Kidney epithelial cell (primary cell): ENCODE measurements at places on chromosomes 11 and 22.

GRCh38 chr22:27399161-27399560 is 402.4 kb downstream of the MN1 start:
- no peak for DNase-seq

DNA sequence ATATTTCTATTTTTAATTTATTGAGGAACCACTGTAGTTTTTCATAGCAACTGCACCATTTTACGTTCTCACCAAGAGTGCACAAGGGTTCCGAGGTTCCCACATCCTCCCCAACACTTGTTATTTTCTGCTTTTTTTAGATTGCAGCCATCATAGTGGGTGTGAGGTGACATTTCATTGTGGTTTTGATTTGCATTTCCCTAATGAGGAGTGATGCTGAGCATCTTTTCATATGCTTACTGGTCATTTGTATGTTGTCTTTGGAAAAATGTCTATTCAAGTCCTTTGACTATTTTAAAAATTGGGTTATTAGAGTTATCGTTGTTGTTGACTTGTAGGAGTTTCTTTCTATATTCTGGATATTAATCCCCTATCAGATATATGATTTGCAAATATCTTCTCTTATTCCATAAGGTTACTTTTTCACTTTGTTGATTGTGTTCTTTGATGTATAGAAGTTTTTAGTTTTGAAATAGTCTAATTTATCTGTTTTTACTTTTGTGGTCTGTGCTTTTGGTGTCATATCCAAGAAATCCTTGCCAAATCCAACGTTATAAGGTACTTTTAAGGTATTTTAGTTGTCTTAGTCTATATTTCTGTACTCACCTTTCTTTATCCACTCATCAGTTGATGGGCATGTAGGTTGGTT is 9.0 kb downstream of the NEAT1 start:
- DNase-seq: no peak

GRCh38 chr22:38042488-38042790 is 14.8 kb upstream of the PICK1 start:
- no peak for DNase-seq

DNA sequence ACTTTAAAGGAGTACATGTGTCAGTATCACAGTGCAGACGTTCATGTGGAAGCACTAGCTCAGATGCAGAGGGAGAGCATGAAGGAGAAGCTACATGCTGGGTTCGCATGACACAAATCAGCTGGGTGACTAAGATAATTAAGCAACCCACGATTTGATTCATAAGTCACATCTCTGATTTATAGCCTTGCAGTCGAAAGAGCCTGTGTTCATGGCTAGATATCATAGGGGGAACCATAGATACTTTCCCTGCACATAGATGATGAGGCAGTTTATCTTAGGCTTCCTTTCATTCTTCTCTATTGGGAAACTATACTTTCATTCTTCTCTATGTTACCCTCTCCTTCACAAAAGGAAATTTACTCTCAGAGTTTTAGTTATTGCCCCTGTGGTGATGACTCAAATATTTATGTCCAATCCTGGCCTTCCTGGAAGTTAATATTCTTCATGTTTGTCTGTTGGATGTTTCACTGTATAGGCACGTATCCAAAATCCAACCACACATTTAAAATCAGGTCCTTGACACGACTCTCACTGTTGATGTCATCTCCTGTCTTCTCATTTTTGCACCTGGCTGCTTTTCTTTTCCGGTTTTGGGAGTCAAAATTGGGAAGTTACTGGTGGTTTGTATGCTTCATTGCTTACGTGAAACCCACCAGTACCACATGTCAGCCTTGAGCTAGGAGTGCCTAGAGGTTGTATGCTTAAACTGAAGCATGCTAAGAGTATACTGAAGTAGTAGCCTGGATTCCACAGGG is 56.3 kb upstream of the SLC5A12 start:
- DNase-seq: peak; percentile 18

DNA sequence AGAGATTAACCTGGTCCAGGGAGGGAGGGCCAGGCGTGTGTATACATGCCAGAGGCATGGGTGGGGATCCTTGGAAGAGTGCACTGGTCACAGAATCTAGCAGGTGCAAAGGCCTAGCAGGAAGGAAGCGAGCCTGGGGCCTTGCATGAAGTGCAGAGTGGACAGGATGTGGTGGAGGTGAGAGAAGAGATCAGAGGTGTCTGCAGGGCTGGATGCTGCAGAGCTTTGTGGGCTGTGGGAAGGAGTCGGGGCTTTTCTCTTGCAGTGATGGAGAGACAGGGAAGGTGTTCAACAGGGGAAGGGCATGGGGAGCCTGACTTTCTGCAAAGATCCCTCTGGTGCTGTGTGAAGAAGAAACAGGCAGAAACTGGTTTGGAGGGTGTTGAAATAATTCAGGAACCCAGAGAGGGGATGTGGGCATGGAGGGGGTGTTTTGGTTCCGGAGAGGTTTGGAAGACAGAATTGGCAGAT is 2.5 kb upstream of the TPST2 start:
- DNase-seq: no peak

GRCh38 chr11:112106070-112106469 is 19.4 kb downstream of the SDHD start:
- no peak for DNase-seq

DNA sequence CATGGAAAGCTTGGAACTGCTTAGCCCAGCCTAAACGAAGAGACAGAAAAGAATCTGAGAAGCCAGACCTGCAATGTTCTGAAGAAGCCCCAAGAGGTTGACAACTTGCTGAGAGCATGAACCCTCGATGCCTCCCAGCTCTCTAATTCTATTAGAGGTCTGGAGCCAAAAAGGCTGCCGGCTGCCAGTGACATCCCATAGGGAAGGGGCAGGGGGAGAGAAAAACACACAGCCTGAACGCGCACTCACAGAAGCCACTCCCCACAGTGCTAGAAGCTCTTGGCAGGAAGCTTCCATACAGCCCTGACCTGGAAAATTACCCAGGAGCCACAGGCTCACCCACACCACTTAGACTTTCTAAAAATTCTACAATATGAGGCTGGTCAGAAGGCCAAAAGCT is 18.3 kb downstream of the POLDIP3 start:
- DNase-seq: no peak

GRCh38 chr11:88597387-88597786 is 259.9 kb upstream of the CTSC start:
- DNase-seq: no peak

DNA sequence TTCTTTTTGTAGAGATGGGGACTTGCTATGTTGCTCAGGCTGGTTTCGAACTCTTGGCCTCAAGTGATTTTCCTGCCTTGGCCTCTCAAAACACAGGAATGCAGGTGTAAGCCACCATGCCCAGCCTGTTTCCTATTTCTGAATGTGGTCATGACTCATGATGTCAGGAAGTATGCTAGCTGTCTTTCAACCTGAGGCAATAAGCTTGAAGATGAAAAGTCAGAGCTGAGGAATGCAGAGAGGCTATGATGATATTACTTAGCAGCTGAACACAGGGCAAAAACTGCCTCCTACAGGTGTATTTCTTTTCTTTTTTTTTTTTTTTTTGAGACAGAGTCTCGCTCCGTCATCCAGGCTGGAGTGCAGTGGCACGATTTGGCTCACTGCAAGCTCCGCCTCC is 9.0 kb upstream of the NUCB2 start:
- peak; percentile 83 for DNase-seq

DNA sequence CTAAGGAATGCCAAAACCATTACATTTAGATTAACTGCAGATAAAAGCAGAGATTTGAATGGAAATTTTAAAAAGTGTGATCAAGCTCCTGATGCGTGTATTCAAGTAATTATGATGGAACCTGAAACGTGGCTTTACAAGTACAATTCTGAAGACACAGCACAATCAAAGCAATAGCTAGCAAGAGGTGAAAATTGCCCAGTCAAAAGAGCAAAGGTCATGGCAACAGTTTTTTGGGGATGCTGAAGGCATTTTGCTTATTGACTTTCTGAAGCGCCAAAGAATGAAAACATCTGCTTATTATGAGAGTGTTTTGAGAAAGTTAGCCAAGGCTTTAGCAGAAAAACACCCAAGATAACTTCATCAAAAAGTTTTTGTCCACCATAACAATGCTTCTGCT is 389.6 kb upstream of the TENM4 start:
- DNase-seq: no peak

DNA sequence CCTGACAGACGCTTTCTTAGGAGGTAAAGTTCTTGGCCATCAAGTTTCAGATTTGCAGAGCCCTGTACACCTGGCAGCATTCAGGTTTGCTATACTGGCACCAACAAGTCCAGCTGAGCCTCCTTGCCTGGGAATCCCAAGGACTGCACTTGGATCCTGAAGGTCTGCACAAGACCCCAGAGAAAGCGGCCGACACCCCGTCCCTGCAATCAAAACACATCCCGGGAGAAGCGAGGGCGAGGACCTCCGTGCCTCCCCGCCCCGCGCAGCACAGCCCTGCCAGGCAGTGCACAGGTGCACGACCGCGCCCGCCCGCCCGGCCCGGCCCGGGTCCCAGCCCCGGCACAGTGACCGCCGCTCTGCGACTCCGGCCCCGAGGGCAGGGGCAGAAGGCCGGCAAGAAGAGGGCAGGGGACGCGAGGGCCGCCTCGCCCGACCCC is 559 bp downstream of the MRTFA start:
- no peak for DNase-seq

DNA sequence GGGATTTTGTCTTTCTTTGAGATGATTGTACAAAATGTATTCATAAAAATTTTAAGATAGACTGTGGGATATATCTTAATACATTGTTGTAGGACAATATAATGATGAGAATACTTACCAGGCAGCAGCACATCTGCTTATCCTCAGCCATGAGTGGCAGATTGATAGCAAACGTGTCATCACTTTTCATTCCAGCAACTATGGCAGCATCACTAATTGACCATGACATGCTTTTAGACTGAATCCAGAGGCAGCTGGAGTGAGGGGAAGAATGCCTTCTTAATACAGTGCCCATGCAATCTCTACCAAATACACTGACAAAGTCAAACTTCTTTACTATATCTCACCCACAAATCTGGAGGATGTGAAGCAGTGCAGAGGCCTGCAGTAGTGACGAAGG is 755.2 kb upstream of the RAG2 start:
- DNase-seq: no peak

GRCh38 chr11:27287205-27287604 is 75.8 kb downstream of the CCDC34 start:
- DNase-seq: no peak

- no peak for DNase-seq
Measured at GRCh38 chr11:67483831-67484665, 1.2 kb downstream of the AIP start.

- no peak for DNase-seq
Measured at GRCh38 chr11:116229236-116229970, 543.4 kb downstream of the BUD13 start.

DNA sequence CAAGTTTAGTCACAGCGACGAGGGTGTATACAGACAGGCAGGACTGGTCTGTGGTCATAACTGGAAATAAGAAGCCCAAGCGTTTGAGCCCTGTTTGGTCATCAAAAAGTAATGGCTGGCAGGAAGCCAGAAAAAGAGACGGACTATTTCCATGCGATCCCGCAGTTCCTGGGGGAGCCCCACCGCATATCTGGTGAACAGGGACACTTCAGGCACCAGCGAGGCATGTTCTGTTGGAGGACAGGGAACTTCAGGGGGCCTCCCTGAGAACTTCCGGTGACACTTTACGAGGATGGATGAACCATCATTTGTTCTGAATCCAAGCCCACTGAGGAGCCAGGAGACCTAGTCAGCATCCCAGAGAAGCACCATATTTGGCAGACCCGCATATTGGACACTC is 29.7 kb upstream of the TRIM29 start:
- no peak for DNase-seq

GRCh38 chr22:31840585-31840984 is 86.8 kb downstream of the DEPDC5 start:
- no peak for DNase-seq

DNA sequence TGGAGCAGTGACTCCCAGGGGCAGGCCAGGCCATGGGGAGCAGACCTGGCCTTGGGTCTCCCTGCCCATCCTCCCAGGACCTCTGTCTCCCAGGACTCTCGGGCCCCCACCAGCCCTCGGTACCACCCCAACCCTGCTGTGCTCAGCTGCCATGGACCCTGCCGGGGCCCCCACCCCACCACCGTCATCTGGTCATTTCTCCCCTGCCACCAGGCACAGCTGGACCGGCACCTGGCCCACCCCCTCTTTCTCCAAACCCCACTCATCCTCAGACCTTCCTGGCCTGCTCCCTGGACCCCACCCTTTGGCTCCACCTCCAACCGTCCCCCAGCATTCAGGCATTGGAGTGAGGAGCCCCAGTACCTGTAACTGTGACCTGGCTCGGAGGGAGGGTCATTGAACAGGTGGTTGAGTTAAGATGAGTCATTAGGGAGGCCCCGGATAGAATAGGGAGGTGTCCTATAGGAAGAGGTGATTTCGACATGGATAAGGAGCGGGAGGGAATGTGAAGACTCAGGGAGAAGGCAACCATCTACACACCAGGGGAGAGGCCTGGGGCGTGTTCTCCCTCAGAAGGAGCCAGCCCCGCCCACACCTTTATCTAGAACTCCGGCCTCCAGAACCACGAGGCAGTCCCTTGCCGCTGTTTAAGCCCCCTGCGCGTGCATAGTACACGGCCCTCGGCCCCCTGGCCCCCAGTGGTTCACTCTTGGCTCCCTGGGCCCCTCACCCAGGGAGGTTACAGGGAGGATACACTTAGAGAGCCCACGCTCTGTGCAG is 1395.9 kb downstream of the BRD1 start:
- no peak for DNase-seq

GRCh38 chr22:43923191-43923590 is 414 bp upstream of the PNPLA3 start:
- DNase-seq: no peak

DNA sequence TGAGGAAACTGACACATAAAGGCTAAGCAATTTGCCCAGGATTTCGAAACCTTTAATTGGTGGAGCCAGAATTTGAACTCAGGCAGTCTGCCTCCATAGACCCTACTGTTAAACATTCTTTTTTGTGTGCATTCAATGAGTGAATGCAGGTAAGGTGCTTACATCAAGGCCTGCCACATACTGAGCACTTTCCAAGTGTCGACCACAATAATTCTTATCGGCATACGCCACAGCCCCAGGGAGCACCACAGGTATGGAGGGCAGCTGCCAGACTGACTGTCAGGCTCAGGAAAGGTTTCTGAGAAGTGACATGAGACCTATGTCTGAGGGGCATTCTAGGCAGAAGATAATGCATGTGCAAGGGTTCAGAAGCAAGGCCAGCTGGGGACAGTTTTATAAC is 334.7 kb upstream of the NARS2 start:
- DNase-seq: no peak

DNA sequence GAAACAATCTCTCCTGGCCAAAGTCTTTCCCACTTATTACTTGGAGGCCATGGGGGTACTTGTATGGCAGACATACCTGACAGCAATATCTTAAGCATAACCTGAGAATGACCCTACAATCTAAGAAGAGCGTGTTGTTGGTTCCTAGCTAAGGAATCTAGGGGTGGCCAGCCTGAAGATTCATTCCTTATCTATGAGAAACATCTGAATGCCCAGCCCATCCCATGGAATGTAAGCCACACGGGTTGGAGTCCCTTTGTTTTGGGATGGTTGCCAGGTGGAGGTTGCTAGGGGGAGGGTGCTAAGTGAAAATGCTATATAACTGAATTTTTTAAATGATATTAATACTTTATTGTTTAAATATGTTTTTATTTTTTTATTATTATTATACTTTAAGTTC is 725.0 kb downstream of the ETS1 start:
- peak; percentile 7 for DNase-seq
